Activated T-cell treated with anti-CD3 and anti-CD28 coated beads, Interleukin-2, amount 50 U/mL, for 24 hours (primary cell): ENCODE measurements at places on chromosomes 7 and 10.

DNA sequence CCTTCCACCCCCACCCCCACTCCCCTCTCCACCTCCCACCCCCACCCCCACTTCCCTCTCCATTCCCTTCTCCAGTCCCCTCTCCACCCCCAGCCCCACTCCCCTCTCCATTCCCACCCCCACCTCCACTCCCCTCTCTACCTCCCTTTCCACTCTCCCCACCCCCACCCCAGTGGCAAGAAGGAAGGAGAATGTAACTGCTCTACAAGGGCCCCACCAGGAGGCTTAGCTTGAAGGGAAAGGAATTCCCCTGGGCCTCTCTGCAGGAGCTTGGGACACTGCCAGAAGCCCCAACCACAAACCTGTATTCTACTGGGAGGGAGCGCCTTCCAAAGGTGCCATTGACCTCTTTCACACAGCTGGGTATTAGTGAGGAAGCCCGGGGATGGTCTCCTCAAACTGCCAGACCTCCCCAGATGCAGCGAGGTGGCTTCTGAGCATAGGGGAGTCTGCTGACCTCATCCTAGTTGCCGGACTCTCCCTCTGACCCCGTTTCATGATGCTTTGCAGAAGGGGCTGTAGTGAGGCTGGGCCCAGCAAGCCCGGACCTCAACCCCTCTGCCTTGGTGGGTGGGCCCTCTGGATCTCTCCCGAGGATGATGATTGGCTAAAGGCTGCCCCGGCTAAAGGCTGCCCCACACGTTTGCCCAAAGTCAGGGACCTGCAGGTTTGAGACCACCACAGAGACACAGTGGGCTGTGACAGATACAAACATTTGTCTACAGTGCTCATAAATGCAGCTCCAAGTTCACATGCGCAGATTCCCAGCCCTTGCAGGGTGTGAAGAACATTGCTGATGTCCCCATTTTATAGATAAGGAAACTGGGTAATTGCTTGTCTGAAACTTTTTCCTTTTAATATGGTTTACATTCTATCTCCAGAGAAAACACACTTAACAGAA is 2.9 kb downstream of the DEPP1 start:
- no peak for DNase-seq

GRCh38 chr7:105016709-105017656 is 3.0 kb downstream of the KMT2E start:
- no peak for DNase-seq

- no peak for DNase-seq
These were observed 57.7 kb downstream of the OSBPL3 start for GRCh38 chr7:24922099-24922773.

DNA sequence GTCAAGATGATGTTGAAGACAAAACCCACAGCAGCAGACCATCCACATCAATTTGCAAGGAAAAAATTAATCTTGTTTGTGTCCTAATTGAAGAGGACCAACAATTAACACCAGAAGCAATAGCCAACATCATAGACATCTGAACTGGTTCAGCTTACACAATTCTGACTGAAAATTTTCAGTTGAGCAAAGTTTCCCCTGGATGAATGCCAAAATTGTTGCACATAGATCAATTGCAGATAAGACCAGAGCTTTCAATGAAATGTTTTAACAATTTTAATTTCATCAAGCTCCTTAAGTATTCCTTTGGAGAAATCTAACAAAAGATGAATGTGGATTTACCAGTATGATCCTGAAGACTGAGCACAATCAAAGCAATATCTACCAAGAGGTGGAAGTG is 168.6 kb downstream of the CTNNA3 start:
- DNase-seq, result no peak

- DNase-seq, result no peak
These were observed 62.7 kb upstream of the LRRC4 start for GRCh38 chr7:128093614-128094570.

GRCh38 chr7:29442146-29442545 is 121.5 kb upstream of the PRR15 start:
- no peak for DNase-seq

- DNase-seq, result no peak
These were observed 51.5 kb downstream of the AFAP1L2 start for GRCh38 chr10:114352653-114353298.

DNA sequence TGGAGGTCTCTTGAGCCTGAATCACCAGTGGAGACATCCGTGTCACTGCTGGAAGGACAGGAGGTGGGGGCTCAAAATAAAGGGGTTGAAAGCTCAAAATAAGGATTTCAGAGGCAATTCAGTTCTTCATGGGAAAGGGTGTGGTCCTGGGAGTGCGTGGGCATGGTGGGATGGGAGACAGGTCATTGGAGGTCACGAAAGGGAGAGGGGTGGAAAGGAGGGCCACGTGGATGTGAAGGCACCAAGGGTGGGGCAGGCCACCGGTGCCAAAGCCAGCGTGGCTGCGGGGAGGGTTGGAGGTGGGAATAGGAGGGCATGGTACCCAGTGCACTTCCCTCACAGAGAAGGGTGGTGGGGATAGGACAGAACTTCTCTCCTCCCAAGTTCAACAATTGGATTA is 59.7 kb downstream of the HTR5A start:
- no peak for DNase-seq

DNA sequence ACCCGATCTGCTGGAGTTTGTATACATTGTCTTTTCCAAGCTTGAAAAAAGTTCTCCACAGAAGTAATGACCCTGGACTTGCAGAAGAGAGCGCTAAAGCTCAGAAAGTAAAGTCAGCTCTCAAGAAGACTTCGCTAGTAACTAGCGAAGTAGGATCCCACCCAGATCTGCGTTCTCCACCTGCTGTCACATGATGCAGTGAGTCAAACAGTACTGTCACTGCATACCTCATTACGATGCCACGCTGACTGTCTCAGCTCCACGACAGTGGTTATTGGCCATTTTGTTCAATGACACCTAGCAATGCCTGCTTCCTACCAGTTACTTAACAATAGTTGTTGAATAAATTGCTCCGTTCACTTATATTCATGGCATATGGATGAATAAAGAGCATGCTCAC is 29.7 kb upstream of the SEC61G start:
- DNase-seq, result no peak

GRCh38 chr7:103075337-103075918 is 488 bp downstream of the ARMC10 start:
- peak; percentile 87 for DNase-seq

- no peak for DNase-seq
These were observed 55.4 kb downstream of the GPR26 start for GRCh38 chr10:123721441-123722049.

- no peak for DNase-seq
These were observed 31.9 kb upstream of the SMKR1 start for GRCh38 chr7:129470411-129470810.
